ENCODE measurements at places on chromosomes 12 and 14.

DNA sequence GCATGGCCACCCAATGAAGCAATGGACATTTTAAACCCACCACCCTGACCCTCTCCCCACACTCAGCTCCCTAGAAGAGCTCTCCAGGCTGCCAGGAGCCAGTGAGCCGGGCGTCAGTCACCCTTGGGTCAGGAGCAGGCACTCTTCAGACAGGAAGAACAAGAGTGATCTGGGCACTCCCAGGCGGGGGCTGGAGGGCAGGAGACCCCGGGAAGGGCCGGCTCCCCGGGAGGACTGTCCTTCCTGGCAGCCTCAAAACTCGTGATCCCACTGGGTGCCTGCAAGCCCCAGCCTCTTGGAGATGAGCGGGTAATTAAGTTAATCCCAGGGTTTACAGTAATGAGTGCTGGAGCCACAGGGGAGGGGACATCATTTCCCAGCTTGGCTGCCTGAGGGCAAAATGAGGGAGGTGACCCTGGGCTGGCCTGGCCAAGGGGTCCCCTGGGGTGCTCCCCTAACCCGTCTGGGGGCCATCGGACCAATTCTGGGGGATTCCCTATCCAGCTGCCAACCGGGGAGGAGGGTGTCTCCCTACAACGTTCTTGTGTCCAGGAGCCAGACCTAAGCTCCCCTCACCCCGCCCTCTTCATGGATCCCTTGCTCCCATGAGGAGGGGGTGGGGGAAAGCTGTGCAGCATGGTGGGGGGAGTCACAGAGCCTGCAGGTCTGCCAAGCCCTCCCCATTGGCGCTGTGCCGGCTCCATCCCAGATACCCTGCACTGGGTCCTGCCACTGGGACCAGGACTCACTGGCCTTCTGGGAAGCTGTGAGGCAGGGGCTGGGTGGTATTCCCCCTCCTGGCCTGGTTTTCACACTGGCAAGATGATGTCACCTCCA, 59.2 kb downstream of the CCNK start:
- DNase-seq = no peak

- DNase-seq = no peak
These were observed 99.5 kb downstream of the NUAK1 start for GRCh38 chr12:106039242-106039641.

- DNase-seq = no peak
These were observed 5.4 kb upstream of the LPAR5 start for GRCh38 chr12:6641131-6641530.

DNA sequence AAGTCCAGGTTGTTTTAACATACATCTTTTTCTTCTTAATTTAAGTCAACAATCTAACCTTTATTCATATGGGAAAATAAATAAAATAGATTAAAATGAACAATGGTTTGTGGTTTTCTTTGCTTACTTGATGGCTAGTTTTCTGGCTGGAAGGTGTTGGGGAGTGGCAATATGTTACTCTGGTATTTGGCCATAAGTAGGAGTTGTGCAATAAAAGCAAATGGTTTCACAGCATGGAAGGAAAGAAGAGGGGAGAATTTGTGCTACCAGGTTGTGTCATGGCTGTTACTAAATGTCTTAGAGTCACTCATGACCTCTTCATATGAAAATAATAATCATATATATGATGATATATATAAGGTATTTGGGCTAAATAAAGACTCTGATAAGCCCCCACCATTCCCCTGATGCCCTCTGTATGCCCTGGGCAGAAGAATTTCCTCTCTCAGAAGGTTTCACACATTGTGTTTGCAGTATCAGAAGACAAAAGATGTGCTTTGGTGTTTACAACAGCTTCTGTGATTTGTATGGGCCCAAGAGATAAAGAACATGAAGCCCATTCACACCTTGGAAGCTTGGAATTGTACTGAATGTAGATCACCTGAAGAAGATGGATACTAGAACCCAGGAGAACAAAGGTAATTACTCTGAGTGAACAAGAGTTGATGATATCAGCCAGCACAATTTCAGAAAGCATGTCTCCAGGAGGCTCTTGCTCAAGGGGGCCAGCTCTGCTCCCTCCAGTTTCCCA, 160.9 kb downstream of the ALG10B start:
- no peak for DNase-seq

- peak; percentile 77 for DNase-seq
These were observed 57.6 kb downstream of the LMNTD1 start for GRCh38 chr12:25495331-25496097.

DNA sequence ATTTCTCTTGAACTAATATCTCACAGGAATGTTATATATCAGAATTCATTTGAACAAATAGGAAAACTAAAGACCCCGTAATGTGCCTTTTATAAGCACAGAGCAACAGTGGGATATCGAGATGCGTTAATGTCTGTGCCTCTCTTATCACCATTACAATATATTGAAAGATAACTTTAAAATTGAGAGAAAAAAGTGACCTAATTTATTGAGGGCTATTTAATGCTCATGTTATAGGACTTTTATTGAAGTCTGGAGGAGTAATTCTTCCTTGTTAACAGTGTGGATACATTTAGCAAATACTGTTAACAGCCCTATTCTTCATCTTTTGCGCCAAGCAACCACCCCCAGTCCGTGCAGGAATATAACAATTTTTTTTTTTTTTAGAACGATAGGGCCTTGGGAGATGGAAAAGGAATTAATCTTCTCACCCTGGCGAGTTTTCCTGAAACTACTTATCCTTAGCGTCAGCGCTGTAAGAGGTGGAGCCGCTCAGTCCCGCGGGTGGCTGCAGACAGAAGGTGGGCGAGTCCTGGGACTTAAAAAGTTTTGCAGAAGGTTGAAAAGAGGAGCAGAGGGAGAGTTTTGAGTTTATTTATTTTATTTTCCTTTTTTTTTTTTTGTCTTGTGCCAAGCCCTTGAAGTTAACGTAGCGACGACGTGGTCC, 11.0 kb downstream of the FOXG1 start:
- no peak for DNase-seq

GRCh38 chr14:73807457-73807856, 44.2 kb upstream of the PTGR2 start:
- DNase-seq = no peak

GRCh38 chr14:95460647-95461478, 55.6 kb downstream of the SYNE3 start:
- peak; percentile 28 for DNase-seq

GRCh38 chr14:93688239-93688666, 100.0 kb downstream of the PRIMA1 start:
- DNase-seq = no peak

GRCh38 chr12:122505419-122506051, 4.8 kb upstream of the ZCCHC8 start:
- DNase-seq = no peak

- no peak for DNase-seq
These were observed 8.8 kb downstream of the GPR33 start for GRCh38 chr14:31479027-31479426.

- DNase-seq = no peak
These were observed 6.1 kb downstream of the A2ML1 start for GRCh38 chr12:8828257-8829124.

DNA sequence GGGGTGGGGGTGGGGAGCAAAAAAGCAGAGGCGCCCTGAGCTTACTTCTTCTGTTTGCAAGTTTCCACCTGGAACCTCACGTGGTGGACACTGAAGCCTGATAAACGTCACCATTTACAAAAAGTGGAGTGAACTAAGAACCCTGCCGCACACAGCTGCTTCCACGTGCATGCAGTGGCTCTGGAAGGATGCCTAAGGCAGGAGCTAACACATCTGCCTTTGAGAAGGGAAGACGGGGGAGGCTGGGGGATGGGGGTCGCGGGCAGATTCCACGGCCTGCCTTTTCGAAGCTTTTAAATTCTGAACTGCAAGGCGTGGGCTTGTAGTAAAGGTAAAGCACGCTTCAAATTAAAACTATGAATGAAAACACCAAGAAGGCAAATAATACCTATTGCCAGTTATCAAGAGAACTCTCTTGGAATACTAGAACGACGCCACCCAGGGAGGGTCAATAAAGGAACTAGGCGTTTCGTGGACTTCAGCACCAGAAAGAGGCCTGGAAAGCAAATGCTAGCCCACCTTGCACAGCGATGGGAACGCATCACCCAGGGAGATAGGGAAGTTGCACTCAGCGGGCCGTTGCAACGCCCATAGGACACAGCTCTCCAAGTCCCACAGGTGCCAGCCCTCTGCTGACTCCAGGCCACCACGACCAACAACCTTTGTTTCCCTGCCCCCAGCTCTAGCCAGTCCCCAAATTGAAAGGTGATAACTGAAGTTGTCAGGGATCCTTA, 61.8 kb downstream of the TESC start:
- DNase-seq = no peak

DNA sequence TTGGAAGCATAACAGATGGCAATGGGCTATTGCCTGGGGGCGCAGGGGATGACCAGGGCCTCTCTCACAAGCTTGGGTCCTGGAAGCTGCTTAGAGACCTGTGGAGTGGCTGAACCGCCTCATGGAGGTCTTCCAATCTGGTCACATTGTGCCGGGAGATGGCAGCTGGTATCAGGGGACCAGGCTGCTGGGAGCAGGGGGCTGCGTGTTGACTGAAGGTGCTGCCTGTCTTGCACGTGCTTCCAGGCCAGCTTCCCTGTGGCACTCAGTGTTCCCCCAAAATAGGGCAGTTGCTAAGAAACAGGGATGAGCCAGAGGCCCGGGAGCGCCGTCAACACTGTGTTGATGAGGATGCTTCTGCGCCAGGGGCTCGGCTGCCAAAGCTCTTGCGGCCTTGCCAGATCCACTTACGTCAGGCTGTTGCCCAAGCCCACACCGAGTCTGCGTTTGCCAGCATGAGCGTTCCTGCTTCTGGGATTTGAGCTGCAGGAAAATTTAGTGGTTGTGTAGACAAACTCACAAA, 39.8 kb downstream of the ELK3 start:
- no peak for DNase-seq

DNA sequence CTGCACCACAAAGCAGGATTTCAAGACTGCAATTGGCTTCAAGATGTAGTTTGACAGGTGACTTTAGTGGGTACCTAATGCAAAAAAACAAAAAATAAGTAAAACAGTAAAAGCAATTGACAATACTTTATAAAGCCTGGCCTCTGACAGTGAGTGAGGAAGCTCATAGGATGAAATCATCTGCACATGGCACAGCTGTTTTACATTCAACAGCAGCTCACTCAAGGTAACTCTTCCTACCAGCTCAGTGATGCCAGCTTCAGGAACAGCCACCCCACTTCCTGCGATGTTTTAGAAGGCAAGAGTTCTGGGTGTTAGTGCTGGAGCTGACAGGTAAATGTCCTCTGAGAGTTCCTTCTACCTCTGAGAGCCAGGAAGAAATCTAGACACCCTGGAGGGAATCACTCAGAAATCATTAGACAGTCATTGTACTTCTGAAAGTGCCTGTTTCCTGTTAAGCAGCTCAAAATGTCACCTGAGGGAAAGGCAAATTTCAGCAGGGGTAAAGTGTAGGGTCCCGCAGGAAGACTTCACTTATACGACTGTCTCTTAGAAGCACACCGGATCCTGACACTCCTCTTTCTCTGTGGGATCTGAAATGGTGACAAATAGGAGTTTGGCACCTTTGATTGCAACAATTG, 99.9 kb downstream of the FOXN3 start:
- no peak for DNase-seq

GRCh38 chr14:62654641-62655040, 390.6 kb downstream of the KCNH5 start:
- no peak for DNase-seq

DNA sequence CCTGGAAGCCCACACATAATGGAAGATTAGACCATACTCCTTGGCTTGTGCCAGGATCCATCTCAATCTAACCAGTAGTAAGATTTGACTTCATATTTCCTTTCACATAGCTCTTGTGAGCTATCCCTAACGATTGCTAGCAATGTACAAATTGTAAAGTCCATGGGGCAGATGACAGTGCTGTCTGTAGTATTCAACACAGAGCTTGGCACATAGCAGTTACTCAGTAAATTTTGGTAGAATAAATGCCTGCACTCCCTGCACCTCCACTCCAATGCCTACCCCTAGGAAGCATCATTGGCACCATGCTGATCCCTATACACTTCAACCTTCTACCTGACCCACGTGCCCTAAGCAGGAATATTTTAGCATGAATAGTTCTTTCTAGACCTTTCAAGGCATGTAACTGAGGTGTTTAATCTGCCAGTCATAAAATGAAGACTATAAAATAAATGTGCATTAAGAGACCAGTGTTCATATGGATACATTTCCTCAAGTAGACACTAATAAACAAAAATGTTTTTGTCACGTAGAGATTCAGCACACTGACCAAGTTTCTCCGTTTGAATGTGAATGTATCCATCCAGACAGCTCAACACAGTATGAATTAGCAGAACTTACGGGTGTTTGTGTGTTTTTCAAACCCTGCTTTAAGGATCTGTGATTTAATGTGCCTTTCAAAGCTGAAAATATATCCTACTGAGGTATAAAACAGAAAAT, 98.8 kb downstream of the BMP4 start:
- DNase-seq = no peak

DNA sequence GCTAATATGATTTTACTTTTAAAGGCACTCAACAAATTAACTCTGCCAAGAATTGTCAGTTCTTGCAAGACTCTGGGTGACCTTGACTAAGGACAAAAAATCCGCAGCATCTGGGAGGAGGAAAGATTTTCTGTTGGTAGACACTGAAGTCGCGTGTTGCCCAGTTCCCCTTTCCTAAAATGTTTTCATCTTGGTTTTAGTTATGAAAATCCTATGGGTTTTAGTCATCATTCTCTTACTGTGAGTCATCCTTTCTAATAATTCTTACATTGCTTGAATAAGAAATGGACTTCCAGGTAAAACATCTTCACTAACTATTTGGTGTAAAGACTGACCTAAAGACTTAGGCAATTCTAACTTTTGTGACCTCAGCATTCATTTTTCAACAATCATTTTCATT, 9.1 kb downstream of the GSG1 start:
- DNase-seq = no peak

- no peak for DNase-seq
These were observed 602 bp downstream of the CHFR start for GRCh38 chr12:132886529-132887477.

- no peak for DNase-seq
These were observed 30.3 kb downstream of the PITPNM2 start for GRCh38 chr12:123120452-123121166.

DNA sequence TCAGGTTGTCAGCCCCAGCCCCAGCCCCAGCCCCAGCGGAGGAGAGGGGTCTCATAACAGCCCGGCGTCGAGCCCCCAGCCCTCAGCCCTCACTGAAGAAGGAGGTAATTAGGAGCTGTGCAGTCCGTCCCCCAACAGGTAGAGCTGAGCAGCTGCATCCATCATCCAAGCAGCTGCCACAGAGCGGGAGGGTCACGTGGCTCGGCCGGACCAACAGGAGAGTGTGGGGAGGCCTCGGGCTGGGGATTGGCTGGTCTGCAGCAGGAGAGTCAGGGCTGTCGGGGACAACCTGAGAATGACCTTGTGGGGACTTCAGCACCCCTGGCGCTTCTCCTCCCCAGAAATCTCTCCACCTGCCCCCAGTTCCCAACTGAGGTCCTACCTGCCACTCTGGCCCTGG, 29.6 kb downstream of the SMUG1 start:
- no peak for DNase-seq
